HEK293T (cell line): ENCODE measurements at places on chromosomes 3 and 15.

DNA sequence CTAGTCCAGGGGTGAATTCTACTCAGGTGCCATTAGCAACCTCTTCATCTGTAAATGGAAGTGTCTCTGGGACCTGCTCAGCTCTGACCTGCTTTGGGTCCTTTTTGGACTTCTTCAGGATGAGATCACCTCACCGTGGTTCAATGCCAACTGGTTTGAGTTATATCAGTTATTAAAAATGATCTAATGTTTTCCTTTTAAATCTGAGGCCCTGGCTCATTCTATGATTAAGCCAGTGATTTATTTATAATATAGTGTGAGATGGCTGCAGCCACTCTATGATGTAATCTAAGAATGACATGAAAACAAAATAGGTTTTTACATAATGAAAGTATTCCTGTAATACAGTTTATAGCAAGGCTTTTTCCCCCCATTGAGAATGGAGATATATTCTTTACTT is 79.4 kb downstream of the LPP start:
- DNase-seq, result no peak

- no peak for DNase-seq
These were observed 1.6 kb upstream of the VILL start for GRCh38 chr3:37988931-37989525.

GRCh38 chr3:140188285-140188684 is 253.3 kb downstream of the CLSTN2 start:
- DNase-seq, result no peak

- no peak for DNase-seq
These were observed 21.0 kb upstream of the CHMP2B start for GRCh38 chr3:87206070-87206469.

GRCh38 chr3:147483578-147483977 is 74.4 kb downstream of the ZIC1 start:
- DNase-seq, result no peak

- DNase-seq, result no peak
These were observed 468.4 kb upstream of the UBE2E2 start for GRCh38 chr3:22734756-22735155.
